Right ventricle myocardium inferior (tissue), 1 donor: ENCODE measurements at places on chromosomes 16 and 17. TPM values are rescaled to one million over a fixed set of nuclear protein-coding genes. Genes with fewer than 3 reads are reported as not detected.

The PDIA2 gene
- total RNA-seq, result 1.6 TPM

The MGAT5B gene
- not detected for total RNA-seq

The CACNG5 gene
- not detected for total RNA-seq

The DHODH gene
- total RNA-seq, result 8.3 TPM

The GCGR gene
- not detected for total RNA-seq

The SNAI3 gene
- 2.9 TPM for total RNA-seq

The METTL23 gene
- total RNA-seq, result 17.3 TPM

The PRSS36 gene
- 3.0 TPM for total RNA-seq

The PITPNM3 gene
- total RNA-seq, result 0.46 TPM

The SPECC1 gene
- total RNA-seq, result 10.5 TPM

The UNC13D gene
- 10.7 TPM for total RNA-seq

The CA7 gene
- not detected for total RNA-seq

DNA sequence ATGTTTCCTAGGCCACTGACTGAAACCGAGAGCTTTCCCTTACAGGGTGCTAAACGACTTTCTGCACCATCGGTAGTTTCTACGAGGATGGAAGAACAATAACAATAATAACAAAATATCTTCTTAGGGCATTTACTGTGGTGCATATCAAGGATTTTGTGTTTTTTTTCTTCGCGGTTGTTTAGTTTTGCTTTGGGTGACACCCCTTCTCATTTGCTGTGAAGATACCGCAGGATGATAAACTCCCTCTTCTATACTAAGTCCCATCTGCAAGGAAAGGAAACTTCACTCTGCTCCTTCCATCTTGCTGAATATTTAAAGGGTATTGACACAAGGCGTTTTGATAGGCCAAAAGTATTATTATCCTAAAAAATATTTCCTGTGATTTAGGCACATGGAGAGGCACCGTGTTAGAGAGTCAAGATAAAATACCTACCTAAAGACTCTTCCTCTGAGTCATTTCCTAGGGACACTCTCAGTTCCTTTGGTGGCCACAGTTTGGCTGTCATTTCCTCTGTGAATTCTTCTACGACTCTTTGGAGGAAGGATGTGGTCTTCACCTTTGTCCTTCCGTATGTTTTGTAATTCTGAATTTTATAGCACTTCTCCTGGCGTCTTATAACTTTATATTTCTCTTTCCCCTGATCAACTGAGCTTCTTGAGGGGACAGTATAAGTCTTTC is 318.8 kb downstream of the CDH13 start:
- DNase-seq, result no peak

DNA sequence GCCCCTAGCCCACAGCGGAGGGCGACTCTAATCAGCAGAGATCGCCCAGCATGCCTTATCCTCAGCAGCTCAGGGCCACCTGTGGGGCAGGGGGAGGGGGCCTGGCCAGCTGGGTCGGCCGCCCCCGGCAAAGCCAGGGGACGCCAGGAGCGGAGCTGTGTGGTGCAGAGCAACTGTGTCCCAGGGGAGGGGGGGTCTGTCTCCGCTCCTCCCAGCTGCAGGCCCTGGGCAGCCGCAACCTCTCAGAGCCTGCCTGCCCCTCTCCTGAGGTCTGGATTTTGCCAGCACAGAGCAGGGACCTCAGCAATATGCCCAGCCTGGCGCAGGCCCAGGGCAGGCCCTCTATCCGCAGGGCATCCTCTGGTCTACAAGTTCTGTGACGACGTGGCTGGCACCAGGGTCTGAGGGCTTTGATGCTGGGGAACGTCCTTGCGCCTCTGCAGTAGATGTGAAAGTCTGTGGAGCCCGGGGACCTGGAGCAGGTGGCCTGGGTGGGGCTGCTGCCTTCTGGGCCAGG is 36.5 kb upstream of the SLC38A10 start:
- DNase-seq, result peak; percentile 68

DNA sequence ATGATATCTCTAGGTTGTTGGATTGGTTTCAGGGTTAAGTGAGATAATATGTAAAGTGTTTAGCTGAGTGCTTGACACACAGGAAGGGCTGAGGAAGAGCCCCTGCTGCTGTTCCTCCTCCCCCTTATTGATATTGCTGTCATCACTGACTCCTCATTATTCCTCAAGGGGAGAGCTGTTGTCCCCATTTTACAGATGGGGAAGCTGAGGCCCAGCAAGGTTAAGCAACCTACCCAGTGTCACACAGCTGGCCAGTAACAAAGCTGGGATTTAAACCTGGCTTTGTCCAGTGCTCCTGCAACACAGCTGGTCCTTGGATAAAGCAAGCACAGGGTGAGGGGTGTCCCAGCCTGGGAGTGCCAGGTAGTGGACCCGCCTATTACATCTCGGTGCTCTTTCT is 9.8 kb downstream of the WSCD1 start:
- DNase-seq, result no peak

DNA sequence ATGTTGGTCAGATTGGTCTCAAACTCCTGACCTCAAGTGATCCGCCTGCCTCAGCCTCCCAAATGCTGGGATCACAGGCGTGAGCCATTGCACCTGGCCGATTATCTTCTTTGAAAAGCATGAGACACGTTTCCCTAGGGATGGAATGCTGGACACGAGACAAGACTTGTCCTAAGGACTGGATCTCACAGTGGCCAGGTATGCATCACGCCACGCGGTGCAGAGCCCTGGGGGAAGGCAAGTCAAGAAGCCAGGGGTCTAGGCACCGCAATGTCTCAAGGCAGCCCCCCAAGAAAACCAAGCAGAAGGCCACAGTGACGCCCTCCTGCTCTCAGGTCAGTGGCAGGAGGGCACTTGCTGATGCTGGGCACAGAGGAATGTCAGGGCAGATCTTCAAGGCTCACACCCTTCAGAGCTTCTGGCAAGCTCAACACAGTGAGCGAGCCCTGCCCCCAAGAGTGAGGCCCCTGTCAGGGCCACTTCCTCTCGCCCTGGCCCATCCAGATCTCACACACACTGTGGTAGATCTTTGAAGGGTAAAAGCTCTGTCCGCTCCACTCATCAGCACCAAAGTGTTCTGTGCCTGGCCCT is 134.7 kb downstream of the ZNF778 start:
- no peak for DNase-seq

- no peak for DNase-seq
Measured at GRCh38 chr16:19348125-19348524, 62.6 kb downstream of the CLEC19A start.

- no peak for DNase-seq
Measured at GRCh38 chr16:65229191-65229662, 107.4 kb upstream of the CDH11 start.

GRCh38 chr17:39699818-39700147 is at the start of gene ERBB2:
Gene ERBB2, plus strand, starts transcription at chr17:39700064. Its CDS starts 175 bp downstream, at chr17:39700239.
- DNase-seq, result peak; percentile 79

GRCh38 chr17:66185862-66186261 is 6.1 kb downstream of the CEP112 start:
- DNase-seq, result no peak

GRCh38 chr16:28845293-28845692 is 855 bp downstream of the TUFM start:
- DNase-seq, result no peak

DNA sequence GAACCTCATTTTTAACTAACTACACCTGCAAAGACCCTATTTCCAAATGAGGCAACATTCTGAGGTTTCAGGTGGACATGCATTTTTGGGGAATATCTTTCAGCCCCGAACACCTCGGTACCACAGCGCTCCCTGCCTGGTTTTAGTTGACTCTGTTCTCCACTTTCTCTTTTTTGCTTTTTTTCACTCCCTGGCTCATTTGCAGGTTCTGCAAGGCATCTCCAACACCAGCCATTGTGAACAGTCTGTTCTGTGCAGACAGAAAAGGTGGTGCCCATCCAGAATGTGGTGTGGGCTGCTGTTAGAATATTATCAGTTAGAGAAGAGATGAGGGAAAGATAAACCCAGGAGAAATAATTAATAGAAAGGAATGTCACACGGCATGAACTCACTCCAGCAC is 32.5 kb upstream of the ZCCHC14 start:
- no peak for DNase-seq

DNA sequence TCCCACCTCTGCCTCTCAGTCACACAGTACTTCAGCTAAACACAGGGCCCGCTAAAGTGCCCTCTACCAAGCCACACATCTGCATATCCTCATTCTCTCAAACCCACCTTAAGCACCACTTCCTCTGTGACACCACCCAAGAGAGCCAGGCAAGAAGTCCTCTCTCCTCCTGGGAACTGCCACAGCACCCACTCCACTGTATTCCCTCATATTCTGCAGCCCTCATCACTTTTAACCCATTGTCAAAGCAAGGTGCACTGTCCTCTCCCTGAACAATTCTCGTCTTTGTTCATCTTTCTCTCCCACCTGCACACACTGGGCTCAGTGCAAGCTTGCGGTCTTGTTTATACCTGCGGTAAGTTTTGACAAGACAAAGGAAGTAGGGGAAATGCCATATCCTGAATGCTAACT is 13.6 kb downstream of the CHD9 start:
- DNase-seq, result no peak

- DNase-seq, result peak; percentile 53
Measured at GRCh38 chr17:38605411-38605840, 326 bp downstream of the SRCIN1 start.

DNA sequence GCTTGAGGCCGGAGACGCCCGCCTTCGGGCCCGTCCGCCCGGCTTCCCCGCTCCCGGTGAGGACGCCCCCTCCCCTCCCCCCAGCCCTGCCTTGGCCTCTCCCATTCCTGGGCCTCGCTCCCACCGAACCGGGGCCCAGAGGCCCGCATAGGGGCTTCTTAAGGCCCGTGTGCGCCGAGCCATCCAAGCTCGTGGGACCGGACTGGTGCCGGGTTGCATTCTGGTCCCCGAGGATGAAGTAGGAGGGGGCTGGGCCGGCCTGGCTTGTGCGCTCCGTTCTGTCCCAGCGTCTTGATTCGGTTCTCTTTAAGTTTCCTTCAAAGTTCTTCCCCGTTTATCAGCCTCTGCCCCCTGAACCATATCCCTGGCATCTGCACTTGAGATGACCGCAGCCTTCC is 488 bp downstream of the SENP3 start:
- no peak for DNase-seq

- DNase-seq, result no peak
Measured at GRCh38 chr16:75301804-75302203, 50.4 kb upstream of the BCAR1 start.

- no peak for DNase-seq
Measured at GRCh38 chr17:7644775-7645174, 6.0 kb upstream of the ATP1B2 start.

DNA sequence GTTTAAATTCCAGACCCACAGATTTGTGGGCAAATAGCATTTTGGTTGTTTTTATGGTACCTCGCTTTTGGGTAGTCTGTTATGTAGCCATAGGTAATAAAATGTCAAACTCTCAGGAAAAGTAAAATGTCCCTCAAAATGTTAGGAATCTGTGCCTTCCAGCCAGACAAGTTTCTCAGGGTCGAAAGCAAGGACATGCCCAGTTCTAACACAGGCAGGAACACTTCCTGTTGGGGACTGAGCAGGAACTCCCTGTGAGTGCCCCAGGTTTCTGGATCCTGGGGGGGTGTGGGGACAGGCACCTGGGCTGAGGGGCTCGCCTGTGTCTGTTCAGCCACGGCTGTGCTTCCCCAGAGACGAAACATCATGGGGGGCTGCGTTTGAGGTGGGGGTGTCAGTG is 62.3 kb downstream of the GNA13 start:
- DNase-seq, result no peak

GRCh38 chr17:60960398-60961065 is 282.9 kb downstream of the BCAS3 start:
- DNase-seq, result no peak

DNA sequence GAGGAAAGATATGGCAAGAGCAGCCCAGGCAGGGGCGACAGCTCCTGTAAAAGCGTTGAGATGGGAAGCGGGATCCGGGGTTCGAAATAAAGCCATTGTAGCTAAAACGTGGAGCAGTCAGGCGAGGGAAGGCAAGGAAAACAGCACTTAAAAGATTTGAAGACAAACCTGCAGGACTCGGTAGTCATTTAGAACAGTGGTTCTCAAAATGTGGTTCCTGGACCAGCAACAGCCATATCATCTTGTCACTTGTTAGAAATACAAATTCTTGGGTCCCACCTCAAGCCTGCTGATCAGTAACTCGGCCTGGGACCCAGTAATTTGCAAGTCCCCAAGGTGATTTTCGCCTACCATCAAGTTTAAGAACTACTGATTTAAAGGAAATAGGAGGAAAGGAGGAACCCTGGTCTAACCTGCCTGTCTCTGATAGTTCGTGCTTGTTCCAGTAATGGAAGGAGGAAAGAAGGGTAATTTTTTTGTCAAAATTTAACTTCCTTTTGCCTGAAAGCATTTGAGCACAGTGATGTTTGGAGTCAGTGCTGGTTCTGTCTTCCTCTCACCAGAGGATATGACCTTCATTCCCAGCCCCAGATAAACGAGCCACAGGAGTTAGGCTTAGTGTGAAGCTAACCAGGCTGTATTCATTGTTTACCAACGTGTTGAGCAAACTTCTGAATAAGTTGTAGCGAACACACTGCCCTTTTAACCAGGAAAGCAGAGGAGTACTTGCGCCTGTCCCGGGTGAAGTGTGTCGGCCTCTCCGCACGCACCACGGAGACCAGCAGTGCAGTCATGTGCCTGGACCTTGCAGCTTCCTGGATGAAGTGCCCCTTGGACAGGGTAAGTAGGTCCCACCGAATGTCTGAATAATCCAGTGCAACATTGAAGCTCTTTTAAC is 1.1 kb downstream of the ORC6 start:
- no peak for DNase-seq

DNA sequence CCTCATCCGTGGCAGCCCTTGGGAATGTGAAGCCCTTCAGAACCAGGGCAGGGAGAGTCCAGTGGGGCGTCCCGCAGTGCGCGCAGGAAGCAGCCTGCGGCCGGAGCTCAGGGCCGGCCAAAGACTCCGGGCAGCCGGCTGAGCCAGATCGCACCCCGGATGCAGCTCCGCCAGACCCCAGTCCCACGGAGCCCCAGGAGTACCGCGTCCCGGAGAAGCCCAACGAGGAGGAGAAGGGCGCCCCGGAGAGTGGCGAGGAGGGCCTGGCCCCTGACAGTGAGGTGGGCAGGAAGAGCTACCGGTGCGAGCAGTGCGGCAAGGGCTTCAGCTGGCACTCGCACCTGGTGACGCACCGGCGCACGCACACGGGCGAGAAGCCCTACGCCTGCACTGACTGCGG is 6.9 kb downstream of the ZNF205 start:
- DNase-seq, result no peak

DNA sequence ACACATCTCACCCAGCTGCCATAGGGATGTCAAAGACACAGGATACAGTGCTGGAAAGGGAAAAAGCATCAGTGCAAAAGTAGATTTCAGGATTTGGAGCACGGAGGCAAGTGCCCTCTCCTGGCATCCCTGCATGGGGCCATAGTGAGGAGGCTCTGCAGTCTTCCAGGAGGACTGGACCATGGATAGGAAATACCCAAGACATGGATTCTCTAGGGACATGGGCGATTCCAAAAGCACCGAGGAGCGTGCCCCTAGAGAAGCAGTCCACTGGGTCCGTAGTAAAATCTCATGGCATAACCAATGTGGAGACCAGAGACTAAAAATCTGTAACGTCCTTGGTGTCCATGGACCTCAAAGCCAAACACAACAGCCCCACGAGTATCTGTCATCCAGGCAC is 818.2 kb downstream of the KCNJ18 start:
- DNase-seq, result no peak

DNA sequence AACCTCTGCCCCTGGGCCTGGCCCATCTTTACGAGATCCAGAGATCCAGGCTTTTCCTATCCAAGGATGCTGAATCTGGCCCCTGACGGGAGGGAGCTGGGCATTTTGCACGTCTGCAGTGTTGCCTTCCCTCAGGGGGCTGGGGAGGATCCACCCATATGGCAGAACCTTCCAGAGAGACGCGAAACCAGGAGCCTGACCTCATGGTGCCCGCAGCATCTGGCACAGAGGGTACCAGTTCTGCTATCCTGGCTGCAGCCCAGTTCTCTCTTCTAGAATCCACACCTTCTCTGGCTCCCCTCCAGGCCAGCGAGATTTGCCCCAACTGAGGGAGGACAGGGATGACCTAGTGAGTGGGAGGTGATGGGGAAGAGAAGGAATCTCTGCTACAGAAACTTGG is 20.5 kb upstream of the ZNF652 start:
- no peak for DNase-seq
